ENCODE measurements at places on chromosomes 1 and 21. TPM values are rescaled to one million over a fixed set of nuclear protein-coding genes. Genes with fewer than 3 reads are reported as not detected.

CMPK1 gene
- total RNA-seq, result 128 TPM

TRAF3IP3 gene
- 209 TPM for total RNA-seq

NTMT2 gene
- total RNA-seq, result not detected

COL6A1 gene
- 12.1 TPM for total RNA-seq

AIRE gene
- total RNA-seq, result not detected

CD52 gene
- total RNA-seq, result 388 TPM

OLFML2B gene
- 0.22 TPM for total RNA-seq

KRTAP12-3 gene
- total RNA-seq, result not detected

LY9 gene
- total RNA-seq, result 16.5 TPM

CACNA1E gene
- total RNA-seq, result not detected

MX2 gene
- total RNA-seq, result 17.1 TPM

CFHR4 gene
- not detected for total RNA-seq

PDIK1L gene
- total RNA-seq, result 14.5 TPM

GBP4 gene
- 24.2 TPM for total RNA-seq

TNN gene
- not detected for total RNA-seq

ZNF124 gene
- 23.5 TPM for total RNA-seq

CELA3B gene
- not detected for total RNA-seq

POU3F1 gene
- total RNA-seq, result 0.44 TPM

KRTAP20-4 gene
- total RNA-seq, result not detected

AUNIP gene
- 7.4 TPM for total RNA-seq

NFASC gene
- total RNA-seq, result 0.16 TPM

FCGR1A gene
- not detected for total RNA-seq

ATP6V1G3 gene
- total RNA-seq, result not detected

GCSAML gene
- total RNA-seq, result 0.20 TPM

DR1 gene
- total RNA-seq, result 114 TPM

RGL1 gene
- 3.3 TPM for total RNA-seq

NVL gene
- total RNA-seq, result 46.5 TPM

PEX14 gene
- 18.2 TPM for total RNA-seq

SPRR4 gene
- total RNA-seq, result not detected

SPRR2F gene
- total RNA-seq, result not detected

KRTAP19-1 gene
- total RNA-seq, result not detected

C8A gene
- not detected for total RNA-seq

PCNX2 gene
- total RNA-seq, result 27.3 TPM

PDZK1IP1 gene
- not detected for total RNA-seq

FBXO2 gene
- 1.8 TPM for total RNA-seq

PEF1 gene
- 69.9 TPM for total RNA-seq

VPS72 gene
- 84.4 TPM for total RNA-seq

TCEANC2 gene
- total RNA-seq, result 11.4 TPM

FCRL2 gene
- total RNA-seq, result not detected

SH2D2A gene
- total RNA-seq, result 163 TPM

DMBX1 gene
- not detected for total RNA-seq
